NCI-H510A treated with DMSO at 0.1 percent for 48 hours (cell line): ENCODE measurements at places on chromosomes 2 and 18.

- no peak for DNase-seq
These were observed 70.5 kb downstream of the FAM168B start for GRCh38 chr2:131022731-131023130.

- no peak for DNase-seq
These were observed 20.5 kb downstream of the ADAM17 start for GRCh38 chr2:9535177-9535576.

DNA sequence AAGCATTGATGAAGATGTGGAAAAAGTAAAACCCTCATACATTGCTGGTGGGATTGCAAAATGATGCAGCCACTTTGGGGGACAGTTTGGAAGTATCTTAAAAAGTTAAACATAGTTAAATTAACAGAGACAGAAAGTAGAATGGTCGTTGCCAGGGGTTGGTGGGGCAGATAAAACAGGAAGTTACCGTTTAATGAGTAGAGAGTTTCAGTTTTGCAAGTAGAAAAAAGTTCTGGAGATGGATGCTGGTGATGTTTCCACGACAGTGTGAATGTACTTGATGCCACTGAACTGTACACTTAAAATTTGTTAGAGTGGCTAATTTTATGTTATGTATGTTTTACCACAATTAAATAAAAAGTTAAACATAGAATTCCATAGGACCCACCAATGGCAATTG, 44.5 kb upstream of the EGR4 start:
- DNase-seq: no peak

GRCh38 chr2:53438692-53439091, 328.9 kb upstream of the CHAC2 start:
- no peak for DNase-seq

DNA sequence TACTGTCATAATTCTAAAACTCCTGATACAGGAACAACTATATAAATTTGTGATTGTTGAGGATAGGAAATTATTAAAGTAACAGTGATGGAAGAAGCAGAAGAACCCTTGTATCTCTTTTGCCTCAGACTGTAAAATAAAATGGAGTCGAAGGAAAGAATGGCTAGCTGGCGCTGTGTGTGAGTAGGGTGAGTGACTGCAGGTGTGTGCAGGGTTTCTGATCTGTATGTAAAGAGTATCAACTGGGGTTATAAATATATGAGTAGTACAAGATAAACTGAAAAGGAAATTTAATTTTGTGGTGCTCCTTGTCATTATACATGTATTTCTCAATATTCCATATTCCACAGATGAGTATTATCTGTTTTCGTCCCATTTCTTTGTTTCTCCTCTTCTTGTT, 15.2 kb downstream of the POLI start:
- DNase-seq: no peak

DNA sequence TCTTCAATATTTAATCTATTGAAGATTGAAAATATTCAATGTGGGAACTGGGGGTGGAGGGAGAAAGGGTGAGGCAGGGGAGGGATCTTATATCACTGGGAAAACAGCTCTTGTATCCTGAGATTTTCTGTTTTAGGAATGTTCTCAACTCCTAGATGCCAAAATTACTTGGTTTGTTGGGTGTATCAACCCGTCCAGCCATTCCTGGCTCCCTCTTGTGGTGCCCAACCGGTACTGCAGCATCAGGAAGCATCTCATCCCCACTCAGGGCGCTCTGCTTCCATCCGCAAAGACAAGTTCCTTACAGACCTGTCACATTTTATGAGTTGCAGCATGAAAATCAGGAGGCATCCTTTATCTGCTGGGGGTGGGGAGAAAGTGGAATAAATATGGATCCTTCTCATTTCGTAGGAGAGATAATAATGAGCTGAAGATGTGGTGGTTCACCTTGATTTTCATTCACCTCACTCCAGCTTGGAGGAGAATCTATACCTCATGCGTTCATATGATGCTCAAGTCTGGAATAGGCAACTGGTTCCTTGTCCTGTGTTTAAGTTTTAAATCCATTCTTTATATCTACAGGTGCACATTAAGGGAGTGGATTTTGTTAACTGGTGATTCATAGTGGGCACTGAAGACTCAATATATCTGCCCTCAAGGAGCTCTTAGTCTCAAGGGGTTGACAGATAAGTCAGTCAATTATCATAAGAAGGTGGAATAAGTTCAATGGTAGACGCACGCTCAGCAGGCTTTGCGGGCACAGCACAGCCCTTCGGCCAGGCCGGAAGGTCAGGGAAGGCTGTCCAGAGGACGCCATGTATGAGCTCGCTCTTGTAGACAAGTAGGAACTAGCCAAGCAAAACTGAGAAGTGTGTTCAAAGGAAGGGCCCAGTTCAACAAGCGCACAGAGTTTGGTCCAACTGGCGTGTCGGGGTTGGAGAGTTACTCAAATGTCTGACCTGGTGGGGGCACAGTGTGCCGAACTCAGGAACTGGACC, 127.3 kb downstream of the RNF144A start:
- DNase-seq: peak; percentile 48

DNA sequence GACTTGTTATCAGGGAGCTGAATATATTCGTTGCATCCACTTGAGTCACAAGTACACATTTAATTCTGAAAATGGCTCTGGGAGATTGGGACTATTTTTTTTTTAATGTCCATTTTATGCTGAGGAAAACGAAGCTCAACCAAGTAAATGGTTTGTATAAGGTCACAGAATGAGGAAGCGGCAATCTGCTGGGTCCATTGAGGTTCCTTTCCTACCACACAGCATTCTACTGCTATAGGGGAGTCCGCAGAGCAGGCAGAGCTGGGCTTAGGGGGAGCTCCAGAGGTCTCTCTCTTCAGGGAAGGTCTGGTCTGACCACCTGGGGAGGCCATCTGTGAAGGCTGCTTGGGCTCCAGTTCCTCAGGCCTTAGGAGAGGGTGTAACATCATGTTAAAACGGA, 77.9 kb downstream of the MCFD2 start:
- DNase-seq: no peak

DNA sequence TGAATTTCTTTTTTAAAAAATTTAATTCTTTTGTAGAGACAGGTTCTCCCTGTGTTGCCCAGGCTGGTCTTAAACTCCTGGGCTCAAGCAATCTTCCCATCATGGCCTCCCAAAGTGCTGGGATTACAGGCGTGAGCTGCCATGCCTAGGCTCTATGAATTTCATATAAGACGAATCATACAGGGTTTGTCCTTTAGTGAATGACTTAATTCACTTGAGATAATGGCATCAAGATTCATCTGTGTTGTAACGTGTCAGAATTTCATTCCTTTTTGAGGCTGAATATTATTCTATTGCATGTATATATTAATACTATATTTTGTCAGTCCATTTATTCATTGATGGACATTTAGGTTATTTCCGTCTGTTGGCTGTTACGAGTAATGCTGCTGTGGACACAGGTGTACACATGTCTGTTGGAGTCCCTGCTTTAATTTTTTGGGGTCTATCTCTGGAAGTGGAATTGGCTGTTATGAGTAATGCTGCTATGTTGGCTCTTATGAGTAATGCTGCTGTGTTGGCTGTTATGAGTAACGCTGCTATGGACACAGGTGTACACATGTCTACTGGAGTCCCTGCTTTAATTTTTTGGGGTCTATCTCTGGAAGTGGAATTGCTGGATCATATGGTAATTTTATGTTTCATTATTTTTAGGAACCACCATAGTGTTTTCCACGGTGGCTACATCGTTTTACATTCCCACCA, 210.6 kb downstream of the CAMKMT start:
- DNase-seq: no peak

DNA sequence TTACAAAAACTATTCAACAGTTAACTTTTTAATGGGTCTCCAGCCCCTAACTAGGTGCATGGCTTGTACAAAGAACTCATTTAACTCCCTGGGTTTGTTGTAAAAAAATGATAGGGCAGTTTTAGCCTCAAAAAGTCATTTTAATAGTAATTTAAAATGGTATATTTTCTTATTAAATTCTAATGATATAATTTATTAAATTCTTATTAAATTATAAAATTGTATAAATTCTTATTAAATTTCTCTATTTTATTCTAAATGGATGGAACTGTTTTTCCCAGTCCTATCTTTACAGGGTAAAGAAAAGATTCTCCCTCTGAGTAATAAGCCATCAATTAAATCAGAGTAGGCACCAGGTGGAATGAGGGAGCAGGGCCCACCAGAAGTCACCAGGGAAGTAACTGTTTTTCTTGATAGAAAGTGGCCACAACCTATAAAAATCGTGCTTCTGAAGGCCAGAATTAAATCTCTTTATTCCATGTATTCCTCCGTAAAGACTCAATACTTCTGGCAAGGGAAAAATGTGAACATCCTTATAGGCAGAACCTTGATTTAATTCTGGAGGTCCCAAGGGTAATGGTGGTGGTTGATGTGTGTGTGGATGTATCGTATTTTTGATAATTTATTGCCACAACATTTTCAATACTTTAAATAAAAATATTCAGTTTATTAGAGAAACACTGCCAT, 814 bp downstream of the FKBP7 start:
- peak; percentile 73 for DNase-seq

- no peak for DNase-seq
These were observed 58.3 kb downstream of the SEPTIN10 start for GRCh38 chr2:109555346-109555900.

- DNase-seq: no peak
These were observed 72.1 kb downstream of the EDAR start for GRCh38 chr2:108916796-108917421.

GRCh38 chr18:38460657-38461056, 895.1 kb upstream of the CELF4 start:
- no peak for DNase-seq

DNA sequence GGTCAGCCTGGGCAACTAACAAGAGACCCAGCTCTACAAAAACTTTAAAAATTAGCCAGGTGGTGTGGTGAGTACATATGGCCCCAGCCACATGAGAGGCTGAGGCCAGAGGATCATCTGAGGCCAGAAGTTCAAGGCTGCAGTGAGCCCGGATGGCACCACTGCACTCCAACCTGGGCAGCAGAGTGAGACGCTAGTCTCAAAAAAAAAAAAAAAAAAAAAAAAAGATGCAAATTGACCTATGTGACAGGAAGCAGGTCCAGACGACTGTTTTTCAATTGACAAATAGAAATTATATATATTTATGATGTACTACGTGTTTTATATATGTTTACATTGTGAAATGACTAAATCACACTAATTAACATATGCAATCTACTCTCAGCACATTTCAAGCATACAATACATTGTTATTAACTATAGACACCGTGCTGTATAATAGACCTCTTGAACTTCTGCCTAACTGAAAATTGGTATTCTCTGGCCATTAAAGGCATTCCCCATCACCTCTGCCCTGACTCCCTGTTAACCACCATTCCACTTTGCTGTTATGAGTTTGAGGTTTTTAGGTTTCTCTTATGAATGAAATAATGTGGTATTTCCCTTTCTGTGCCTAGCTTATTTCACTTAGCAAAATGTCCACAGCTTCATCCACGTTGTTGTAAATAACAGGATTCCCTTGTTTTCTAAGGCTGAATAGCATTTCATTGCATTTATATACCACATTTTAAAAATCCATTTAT, 32.4 kb upstream of the MGAT4A start:
- DNase-seq: no peak

GRCh38 chr18:67232991-67233390, 283.5 kb downstream of the DSEL start:
- no peak for DNase-seq

- peak; percentile 94 for DNase-seq
These were observed 41.4 kb downstream of the FAM178B start for GRCh38 chr2:96945014-96945413.

DNA sequence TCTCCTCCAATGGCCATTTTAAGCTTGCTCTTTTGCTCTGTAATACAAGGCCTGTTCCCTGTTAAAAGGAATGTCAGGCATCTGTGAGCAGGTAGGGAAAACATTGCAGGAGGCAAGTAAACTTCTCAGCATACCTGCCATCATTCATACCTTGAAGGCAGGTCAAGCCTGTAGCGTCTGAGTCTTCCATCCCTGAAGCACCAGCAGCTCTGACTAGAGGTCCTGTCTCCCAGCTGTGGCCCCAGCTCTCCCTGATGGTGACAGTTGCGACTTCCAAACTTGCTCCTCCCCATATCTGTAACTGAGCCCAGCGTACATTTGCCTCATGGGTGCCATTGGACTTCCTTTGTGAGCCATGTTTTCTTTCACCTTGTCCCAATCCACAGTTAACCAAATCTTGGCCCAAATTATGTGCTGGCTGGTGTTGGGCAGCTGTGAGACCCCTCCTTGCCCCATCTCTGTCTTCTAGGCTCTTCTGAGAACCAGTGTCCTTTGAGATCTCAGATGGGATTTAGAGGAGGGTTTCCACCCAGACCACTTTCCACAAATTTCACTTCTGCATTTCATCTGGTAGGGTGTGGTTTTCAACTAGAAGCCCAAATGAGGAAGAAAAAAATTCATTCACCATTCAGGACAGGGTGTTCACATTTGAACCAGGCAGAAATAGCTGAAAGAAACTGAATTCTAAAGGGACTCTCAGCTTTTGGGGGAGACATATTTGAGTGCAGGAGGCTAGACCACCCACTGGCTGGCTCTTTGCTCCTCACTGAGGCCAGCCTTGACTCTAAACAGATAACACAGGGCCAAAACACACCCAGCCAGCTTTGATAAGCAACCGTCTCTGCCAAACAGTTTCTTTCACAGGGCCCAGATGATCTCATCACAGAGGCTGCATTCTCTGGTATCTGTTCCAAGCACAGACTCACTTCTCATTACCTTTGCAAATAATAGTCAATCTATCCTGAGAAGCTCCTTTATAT, 66.4 kb upstream of the MSH2 start:
- DNase-seq: peak; percentile 90

- DNase-seq: no peak
These were observed 527.7 kb downstream of the TNS1 start for GRCh38 chr2:217475101-217475500.

DNA sequence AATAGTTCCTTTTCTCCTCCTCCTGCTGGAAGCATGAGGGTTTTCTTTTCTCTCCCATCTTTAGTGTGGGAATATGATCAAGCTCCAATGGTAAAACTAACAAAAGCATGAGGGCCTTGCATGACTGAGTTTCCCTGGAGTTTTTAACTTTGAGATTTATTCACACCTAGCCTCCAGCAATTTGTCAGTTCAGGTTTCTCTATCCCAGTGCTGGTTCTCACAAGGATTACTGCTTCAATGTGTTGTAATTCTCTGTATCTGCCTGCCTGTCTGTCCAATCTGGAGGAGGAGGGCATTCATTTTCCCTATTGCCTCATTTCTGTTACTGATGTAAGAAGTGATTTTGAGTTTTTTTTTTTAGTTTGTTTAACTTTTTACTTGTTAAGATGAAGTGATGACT, 57.6 kb upstream of the RPRM start:
- no peak for DNase-seq

DNA sequence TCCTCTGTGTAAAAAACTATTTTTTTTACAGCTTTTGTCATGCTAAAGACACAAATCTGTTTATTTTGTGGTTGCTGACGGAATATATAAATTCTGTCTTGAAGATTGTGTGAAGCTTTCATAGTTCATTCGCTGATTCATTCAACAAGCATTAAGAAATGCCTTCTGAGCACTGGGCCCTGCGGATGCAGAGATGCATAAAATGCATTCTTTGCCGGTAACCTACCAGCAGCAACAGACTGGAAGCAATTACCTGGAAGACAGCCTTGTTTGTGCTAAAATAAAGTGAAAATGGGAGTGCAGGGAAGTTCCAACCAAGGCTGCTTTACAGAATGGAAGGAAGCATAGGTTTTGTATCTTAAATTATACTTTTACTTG, 119.7 kb downstream of the PMAIP1 start:
- DNase-seq: no peak

GRCh38 chr2:26349690-26350089, 3.1 kb upstream of the ADGRF3 start:
- DNase-seq: no peak

GRCh38 chr18:55504808-55505207, 83.2 kb downstream of the TCF4 start:
- DNase-seq: no peak
